ENCODE measurements at places on chromosomes 13 and 19.

DNA sequence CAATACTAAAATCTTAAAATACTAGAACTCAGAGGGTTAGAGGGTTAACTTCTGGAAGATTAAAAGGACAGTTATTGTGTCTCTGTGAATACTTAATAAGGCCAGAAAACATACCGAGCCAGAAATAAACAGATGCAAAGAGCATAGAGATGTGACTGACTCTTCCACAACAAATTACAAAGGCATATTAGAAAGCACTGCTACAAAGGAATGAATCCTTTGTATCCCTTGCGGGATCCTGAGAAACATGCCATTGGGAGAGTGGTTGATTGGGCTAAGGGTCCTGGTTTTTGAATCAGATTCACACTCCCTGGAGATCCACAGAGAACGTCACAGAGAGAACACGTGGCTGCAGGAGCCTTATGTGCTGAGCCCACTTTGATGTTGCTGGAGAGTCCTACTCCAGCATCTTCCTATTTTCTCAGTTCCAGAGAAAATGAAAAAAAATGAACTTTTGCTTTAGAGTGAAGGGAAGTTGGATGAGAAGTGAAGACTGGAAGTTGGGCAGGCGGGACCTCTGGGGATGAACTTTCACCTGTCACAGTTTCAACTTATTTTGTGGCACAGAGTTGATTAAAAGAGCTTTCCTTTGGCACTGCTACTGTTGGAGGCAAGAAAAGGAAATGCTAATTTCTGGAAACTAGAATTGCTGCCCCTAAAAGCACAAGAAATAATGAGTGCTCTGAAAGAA is 309.9 kb downstream of the DCT start:
- DNase-seq, result no peak

GRCh38 chr13:106753251-106753650 is 185.3 kb upstream of the ARGLU1 start:
- DNase-seq, result no peak

DNA sequence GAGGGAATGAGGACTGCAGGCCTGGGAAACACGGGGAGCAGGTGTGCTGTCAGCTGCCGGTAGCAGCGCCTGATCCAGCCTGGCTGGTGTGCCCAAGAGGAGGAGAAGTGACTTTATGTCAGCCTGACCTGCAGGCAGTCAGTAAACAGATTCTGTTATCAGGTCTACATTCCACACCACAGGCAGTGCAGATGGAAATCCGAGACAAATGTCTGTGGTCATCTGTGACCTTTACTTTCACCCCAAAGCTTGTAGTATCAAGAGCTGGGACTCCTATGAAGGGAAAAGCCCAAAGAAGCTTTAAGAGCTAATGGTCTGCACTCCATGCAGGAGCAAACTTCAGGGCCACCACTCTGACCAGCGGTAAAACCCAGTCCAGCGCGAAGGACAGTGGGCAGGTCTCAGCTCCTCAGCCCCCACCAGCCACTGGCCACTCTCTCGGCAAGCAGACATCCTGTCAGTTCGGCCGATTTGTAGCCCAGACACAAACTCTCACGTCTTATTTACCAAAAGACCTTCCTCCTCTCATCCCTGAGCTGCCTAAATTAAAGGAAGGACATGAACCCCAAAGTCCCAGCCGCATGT is 7.7 kb downstream of the EPS15L1 start:
- DNase-seq, result no peak

DNA sequence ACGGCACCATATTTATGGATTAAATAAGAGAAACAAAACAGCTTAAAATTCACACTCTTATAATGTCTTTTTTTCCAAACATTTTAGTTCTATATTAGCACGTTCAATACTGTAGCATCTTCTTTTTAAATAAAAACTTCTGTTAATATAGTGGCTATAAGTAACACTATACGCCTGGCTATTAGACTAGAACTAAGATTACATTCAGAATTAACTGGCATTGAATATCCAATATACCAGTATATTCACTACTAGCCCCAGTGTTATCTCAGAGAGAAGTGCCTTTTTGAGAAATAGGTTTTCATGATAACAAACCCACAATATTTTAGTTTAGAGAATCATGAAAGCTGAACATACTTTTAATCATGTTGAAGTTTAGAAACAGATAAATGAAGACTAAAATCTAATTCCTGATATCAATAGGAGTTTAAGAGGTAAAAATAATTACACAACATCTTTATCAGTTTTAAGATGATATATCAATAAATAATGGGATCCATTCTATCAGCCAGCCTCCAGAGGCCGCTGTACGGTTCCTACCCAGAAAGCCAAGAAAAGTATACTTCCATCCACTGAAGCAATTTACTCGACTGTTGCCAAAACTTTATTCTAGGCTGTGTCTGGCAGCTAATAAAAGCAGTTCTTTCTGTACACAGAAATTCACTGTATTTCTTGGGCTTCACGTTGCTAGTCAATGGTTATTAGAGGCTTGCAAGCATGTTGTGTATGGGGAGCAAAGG is 1113.4 kb upstream of the MIR17HG start:
- no peak for DNase-seq

- peak; percentile 81 for DNase-seq
Observed at GRCh38 chr19:17303167-17303939, at the start of gene ABHD8. ABHD8 (minus strand) TSS chr19:17303425; CDS start chr19:17301616, 1,809 bp downstream.

DNA sequence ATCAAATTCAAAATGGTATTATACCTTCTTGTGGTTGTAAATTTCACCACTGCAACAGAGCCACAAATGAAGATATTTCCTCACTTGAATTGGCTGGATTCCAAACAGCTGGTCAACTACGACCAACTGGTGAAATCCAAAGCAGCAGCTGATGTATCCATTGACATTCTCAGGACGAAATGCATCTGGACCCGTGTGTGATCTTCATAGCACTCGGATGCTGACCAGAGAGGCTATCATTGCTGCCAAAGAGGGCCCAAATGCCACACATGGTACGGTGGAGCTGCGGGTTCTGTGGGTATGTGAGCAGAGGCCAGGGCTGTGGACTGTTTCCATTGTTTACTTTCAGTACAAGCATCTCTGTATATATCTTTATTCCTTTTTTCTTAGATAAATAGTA is 25.6 kb upstream of the PCCA start:
- DNase-seq, result no peak

- DNase-seq, result no peak
Observed at GRCh38 chr13:52994051-52994450, 34.6 kb upstream of the OLFM4 start.

- no peak for DNase-seq
Observed at GRCh38 chr13:80921541-80921940, 580.6 kb upstream of the SPRY2 start.

- DNase-seq, result no peak
Observed at GRCh38 chr19:9075064-9075949, 11.6 kb upstream of the OR1M1 start.

- DNase-seq, result no peak
Observed at GRCh38 chr19:13843104-13843921, 33.6 kb upstream of the NANOS3 start.

- no peak for DNase-seq
Observed at GRCh38 chr13:112814905-112815585, 125.2 kb downstream of the ATP11A start.

DNA sequence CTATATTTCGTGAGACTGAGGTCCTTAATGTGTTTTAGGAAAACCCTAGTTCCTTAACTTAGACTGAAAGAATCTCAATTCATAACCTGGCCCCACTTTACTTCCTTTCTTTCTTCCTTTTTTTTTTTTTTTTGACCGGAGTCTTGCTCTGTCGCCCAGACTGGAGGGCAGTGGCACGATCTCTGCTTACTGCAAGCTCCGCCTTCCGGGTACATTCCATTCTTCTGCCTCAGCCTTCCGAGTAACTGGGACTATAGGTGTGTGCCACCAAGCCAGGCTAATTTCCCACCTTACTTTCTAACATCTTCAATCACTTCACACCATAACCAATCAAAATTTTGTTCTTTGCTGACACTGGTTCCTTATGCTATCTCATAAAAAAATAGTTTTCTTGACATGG is 2097.0 kb downstream of the PCDH9 start:
- DNase-seq, result no peak

DNA sequence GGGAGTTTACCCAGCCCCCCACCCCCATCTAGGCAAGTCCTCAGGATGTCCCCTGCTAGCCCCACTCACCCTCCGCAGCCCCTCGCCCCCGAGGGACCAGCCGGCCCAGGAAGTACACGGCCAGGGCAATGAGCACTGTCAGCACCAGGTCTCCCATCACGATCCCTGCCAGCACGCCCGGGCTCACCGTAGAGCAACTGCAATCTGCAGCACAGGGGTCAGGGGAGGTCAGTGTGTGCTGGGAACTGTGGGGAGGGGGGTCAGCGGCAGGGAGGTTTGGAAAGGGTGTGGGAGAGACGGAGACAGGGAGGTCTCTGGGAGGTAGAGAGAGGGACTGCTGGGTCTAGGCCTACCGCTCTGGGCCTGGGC is 734 bp downstream of the TYROBP start:
- no peak for DNase-seq

GRCh38 chr13:32426990-32427851 is 709 bp downstream of the N4BP2L1 start:
- DNase-seq, result peak; percentile 42

DNA sequence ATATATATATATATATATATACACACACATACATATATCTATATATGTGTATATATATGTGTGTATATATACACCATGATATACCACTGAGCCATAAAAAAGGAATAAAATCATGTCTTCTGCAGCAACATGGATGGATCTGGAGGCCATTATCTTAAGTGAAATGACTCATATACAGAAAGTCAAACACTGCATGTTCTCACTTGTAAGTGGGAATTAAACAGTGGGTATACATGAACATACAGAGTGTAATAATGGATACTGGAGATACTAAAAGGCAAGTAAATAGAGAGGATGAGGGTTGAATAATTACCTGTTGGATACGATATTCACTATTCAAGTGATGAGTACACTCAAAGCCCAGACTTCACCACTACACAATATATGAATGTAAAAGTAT is 332.6 kb downstream of the SLITRK1 start:
- no peak for DNase-seq

- peak; percentile 11 for DNase-seq
Observed at GRCh38 chr13:20414546-20415305, 110.9 kb downstream of the CRYL1 start.

GRCh38 chr13:28636677-28637317 is 22.1 kb upstream of the POMP start:
- no peak for DNase-seq

GRCh38 chr13:32852526-32852925 is 163.7 kb upstream of the KL start:
- no peak for DNase-seq

DNA sequence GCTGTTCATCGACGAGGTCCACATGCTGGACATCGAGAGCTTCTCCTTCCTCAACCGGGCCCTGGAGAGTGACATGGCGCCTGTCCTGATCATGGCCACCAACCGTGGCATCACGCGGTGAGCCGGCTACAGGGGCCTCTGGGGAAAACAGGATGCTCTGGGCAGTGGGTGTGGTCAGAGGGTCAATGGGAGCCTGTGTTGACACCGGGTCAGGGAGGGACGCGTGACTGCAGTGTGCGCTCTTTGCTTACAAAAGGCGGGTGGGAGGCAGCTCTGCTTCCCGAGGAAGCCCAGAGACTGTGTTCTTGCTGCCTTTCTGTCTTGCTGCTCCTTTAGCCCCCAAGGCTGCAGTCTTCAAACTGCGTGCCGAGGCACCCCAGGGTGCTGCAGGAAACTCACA is 5.7 kb downstream of the LHB start:
- no peak for DNase-seq

DNA sequence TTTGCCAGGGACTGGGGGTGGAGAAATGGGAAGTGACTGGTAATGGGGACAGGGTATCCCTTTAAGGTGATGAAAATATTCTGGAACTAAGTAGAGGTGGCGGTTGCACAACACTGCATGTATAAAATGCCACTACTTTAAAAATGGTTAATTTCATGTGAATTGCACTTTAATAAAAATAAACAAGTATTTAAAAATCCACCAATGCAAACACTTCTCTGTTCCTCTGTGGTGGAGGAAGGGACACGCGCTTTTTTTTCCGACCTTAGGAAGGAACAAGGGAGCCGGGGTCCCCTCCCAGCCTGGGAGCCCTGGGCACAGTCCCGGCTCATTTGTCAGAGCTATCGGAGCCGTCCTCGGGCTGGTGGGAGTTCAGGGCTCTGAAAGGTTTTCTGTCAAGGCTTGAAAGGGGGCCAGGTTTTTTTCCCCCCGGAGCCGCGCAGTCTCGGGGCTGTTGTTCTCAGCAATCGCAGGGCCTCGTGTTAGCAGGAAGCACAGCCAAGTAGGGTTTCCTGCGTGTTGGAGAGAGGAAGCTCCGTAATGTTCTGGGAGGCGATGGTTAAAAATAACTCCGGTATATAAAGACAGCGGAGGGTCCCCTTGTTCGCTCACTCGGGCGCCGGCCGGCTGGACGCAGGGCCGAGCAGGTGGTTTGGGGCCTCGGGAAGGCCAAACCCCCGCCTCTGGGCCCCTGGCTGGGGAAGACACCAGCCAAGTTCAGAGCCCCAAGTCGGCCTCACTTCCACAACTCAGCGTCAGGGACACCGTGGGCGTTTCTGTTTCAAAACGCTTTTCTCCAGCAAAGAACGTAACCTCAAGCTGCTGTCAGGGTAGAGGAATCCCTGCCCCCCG is 41.2 kb upstream of the KLF2 start:
- DNase-seq, result no peak

DNA sequence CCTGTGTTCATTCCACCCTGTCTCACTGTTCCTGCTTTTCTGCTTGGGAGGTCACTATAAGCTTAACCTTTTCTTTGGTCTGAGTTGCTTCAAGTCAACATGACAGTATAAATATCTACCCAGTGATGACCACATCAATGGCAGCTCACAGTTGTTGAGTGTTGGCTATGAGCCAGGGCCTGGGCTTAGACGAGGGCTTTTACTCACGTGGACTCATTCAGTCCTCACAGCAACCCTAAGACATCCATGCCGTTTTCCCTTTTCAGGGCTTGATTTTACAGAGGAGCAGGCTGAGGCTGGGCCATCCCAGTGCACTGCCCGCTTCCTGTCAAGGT is 10.2 kb upstream of the CCDC97 start:
- DNase-seq, result no peak

DNA sequence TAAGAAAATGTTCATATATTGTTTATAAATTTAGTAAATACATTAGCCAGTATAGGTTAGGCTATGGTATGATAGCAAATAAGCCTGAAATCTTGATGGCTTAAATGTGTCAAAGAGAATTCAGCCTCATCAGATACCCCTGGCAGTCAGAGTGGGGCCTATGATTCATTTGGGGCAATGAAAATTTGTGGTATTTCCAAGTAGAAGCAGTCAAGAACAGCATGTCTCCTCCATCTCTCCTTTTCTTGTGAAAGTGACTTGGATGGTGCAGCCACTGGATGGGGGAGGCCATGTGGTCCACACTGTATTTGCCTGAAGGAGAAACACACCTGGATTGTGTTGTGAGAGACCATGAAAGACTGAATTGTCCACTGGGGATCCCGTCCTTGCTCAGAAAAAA is 82.7 kb downstream of the DLEU7 start:
- no peak for DNase-seq

Measured in activated gamma-delta T cell (primary cell).